ENCODE measurements at places on chromosomes 12 and 14. TPM values are rescaled to one million over a fixed set of nuclear protein-coding genes. Genes with fewer than 3 reads are reported as not detected.

FGF6 gene
- total RNA-seq, result not detected

CCDC177 gene
- total RNA-seq, result not detected

DNA sequence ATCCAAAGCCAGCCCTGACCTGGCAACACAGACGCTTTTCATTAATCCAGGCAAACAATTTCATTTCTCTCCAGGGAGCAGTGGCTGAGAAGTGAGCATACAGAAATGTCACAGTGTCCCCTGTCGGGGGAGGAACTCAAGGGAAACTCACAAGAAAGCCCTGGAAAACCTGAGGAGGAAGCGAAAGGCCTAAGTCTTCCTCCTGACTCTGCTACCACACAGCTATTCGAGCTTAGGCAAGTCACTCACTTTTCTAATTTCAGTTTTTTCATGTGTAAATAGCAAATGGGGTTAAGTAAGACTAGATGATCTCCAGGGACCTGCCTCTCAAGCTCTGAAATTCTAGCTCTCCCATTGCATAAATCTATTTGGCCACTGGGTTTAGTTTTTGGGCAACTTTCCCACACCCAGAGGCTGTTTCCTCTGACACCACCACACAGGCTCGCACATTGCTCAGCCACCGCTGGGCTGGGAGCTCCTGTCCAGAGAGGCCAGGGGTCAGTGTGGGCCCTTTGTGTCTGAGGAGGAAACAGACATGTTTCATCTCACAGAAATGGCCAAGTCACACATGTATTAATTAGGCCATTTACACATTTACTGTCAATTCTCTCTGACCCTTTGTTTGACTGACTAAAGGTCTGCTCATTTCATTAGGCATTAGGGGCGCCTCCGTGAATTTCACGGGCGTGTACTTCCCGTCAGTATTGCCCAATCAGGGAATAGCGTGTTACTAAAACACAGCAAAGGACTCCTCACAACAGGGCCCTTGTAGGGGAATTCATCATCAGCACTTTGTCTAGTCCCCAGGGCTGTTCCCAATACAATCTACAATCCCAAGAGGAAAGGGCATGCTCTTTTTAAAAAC is 9.8 kb upstream of the PNMA1 start:
- no peak for DNase-seq

DNA sequence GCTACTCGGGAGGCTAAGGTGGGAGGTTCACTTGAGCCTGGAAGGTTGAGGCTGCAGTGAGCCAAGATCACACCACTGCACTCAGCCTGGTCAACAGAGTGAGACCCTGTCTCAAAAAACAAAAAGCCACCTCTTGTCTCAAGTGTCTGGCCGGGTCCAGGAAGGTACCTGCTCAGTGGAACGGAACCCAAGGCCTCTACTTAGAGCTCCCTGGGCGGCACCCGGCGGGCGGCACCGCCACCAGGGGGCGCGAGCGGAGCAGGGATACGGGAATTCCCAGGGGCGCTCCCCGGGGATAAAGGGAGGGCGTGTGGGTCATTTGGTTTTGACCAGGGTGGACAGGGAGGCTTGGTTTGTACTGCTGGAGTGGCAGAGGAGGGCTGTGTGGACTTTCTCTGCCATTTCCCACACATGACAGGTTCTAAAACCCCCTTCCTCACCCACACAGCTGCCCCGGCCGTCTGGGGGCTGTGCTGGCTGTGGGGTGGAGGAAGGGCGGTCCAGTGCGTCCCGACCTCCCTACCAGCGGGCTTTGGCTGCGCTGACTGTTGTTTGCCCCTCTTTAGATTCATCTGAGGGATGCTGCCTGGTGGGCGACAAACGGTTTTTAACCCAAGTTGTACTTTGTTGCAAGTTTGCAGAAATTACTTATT is 91.4 kb downstream of the SETD3 start:
- peak; percentile 16 for DNase-seq

- DNase-seq, result no peak
Measured at GRCh38 chr14:76134231-76134630, 17.5 kb upstream of the GPATCH2L start.

Data from HCT116 (cell line).